Kasumi-1 (cell line): ENCODE measurements at places on chromosomes 4 and X.

DNA sequence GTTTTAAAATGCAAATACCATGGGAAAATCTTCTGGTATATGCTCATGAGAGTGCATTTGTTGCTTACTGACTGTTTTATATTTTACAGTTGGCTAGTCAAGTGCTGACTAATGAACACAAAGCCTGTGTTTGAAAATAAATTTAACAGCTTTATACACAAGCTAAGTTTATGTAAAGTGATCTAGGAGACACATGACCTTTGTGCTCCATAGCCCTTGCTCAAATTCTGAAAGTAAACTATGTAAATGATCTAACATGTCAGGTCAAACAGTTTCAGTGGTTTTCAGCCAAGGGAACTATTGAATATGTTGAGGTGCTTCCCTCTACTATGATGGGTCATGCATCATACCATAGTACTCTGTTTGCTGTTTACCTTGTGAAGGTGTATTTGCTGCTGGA is 36.7 kb downstream of the DIAPH2 start:
- no peak for DNase-seq

DNA sequence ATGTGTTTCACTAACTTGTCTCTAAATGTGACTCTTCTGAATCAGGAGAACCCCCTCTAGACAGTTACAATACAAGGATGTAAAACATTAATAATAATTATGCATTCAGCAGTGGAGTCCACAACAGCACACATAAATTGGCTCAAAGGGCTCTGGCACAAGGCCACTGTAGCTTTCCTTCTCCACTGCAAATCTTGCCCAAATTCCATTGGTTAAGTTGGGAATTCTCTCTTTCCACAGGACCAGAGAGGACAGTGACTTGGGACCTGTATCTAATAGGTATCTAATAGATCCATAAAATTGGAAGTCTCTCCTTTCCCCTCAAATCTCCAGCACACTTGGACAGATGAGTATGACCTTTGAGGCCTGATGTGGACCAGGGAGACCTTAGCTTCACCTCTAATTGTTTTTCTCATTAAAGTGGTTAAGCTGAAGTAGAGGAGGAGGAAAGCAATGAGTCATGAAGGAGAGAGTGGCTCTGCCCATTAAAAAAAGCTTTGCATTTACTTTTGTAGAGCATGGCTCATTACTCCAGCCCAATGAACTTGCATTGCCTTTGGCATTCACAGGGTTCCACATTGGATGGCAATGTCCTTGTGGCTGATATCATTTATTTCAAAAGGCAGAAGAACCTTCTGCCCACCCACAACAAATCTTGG is 72.3 kb upstream of the SH3RF1 start:
- DNase-seq, result no peak

GRCh38 chr4:101008503-101008902 is 338.8 kb downstream of the PPP3CA start:
- no peak for DNase-seq

GRCh38 chr4:143399113-143399949 is 62.7 kb downstream of the GAB1 start:
- DNase-seq, result peak; percentile 32

- no peak for DNase-seq
These were observed 137.9 kb downstream of the GRIA2 start for GRCh38 chr4:157358439-157358838.

- DNase-seq, result no peak
These were observed 13.9 kb downstream of the HCCS start for GRCh38 chrX:11125060-11125459.

DNA sequence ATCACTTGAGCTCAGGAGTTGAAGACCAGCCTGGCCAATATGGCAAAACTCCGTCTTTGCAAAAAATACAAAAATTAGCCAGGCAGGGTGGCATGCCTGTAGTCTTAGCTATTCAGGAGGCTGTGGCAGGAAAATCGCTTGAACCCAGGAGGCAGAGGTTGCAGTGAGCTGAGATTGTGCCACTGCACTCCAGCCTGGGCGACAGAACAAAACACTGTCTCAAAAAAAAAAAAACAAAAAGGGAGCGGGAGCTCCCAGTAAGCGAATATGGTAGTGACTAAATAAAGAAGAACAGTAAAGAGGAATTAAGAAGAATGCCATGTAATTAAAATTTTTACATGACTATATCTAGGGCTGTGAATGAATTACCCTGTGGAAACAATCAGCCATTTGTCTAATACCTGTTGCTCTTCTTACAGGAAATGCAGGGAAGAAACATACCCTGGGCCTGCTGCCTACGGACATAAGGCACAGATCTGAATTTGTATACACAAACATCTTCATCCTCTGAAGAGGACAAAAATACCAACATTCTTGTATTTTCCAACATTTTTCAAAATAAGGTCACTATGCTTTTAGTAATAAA is 11.4 kb downstream of the WDFY3 start:
- no peak for DNase-seq

DNA sequence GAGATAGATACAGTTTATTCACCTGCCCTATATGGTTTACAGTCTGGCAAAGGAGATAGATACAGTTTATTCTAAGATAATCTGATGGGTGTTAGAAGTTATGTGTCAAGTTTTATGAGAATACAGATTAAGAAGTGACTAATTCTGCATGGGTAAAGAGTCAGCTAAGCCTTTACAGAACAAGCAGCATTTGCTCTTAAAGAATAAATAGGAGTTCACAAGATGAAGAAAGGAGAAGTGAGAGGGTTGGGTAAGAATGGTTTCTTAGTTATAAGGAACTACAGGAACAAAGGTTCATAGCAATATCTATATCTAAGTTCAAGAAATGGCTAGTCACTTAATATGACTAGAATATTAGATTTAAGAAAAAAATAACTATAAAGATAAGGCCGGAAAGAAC is 47.6 kb downstream of the THOC2 start:
- DNase-seq, result peak; percentile 24

DNA sequence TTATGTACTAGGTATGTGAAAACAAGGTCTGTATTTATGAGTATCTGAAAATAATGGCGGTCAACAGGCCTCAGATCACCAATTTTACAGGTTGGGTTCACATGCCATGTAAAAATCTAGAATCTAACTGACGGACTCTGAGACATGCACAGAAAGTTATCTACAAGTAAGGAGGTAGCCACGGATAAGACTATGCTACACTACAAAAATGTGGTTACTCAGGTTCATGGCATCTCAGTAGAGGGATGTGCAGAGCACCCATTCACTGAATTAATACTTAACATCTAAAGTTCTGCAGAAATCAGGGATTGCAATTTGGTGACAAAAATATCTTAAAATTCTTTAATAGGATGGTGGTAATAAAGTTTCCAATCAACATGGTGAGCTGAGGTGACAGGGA is 155.9 kb downstream of the APBB2 start:
- no peak for DNase-seq

DNA sequence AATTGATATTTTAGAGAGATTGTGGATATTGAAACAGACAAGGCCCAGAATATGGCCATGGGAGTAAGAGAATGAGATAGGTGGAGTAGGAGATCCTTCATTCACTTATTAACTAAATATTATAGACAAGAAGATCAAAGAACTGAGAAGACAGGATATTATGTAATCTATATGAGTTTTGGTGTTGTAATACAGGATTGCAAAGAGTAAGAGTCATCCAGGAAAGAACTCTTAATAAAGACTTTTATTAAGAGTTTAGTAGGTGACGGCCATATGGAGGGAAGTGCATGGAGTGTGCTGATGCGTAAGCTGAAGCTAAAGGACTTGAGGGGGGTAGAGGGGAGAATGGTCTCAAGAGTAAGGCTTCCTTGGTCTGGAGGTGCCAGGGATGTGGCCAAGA is 153.7 kb downstream of the VEGFC start:
- DNase-seq, result no peak

DNA sequence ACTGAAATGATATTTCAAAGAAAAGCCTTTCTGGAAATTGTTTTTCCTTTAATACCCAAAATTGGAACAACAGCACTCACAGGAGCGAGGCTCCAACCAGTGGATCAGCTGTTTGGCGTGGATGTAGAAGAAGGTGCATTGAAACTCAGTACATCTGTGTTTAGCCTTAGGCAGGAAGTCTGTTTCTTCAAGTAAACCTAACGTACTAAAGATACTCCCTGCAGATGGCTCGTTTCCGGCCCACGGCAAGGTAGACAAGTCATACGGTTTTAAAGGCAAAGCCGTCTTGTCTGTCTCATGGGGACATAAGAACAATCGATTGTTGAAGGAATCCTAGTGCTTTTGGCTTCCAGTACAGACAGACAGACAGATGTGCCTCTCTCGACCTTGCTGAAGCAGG is 50.0 kb upstream of the CLCN4 start:
- no peak for DNase-seq

DNA sequence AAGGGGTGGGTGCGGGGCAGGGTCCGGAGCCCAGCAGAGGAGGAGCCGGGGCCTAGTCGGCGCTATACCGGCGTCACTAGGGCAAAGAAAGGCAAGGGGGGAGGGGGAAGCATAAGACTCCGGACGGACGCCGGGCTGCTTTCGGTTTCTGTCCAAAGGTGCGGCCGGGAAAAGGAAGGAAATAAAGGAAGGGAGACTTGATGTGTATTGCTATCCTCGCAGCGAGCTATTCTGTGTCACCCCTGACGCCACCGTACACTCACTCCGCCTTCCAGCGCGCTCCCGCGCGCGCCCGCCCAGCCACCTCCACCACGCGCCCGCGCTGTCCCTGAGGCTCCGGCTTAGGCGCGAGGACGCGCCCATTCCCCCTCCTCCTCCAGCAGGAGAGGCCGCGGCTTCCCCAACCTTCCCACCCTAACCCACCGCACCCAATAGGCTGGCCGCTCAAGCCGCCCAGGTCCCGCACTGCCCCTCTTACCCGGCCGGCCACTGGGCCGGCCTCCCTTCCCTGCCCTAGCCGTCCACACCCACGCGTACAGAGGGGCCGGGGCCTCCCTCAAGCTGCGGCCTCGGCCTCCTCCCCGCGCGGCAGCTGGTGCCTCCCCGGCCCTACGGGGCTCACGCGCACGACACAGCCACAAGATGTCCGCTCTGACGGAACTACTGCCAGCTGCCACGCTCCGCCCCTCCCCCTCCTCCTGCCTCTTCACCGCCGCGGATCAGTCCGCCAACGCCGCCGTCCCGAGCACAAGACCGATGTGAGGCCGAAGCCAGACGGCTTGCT is at the start of gene UBE2D3:
Gene UBE2D3 (minus strand): TSS at position 662 of the 784 bp plus-strand sequence. CDS start 1,043 bp downstream, outside the sequence.
- peak; percentile 96 for DNase-seq

DNA sequence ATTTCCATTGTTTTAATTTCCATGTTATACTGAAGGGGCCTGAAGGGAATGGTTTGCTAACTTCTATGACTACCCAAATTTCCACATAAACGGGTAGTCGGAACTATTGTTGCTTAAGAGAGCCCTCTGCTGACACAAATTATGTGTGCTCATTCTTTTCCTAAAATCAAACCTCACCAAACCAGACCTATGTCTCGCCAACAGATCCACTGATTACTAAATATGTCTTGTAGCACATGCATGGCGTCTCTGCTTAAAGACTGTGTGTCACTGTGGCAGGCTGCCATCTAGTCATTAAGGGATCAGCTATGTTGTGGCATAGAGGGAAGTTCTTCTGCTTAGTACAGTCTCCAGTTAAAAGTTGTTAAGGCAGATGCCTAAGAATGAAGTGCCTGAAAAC is 25.1 kb downstream of the PIR start:
- DNase-seq, result peak; percentile 48

DNA sequence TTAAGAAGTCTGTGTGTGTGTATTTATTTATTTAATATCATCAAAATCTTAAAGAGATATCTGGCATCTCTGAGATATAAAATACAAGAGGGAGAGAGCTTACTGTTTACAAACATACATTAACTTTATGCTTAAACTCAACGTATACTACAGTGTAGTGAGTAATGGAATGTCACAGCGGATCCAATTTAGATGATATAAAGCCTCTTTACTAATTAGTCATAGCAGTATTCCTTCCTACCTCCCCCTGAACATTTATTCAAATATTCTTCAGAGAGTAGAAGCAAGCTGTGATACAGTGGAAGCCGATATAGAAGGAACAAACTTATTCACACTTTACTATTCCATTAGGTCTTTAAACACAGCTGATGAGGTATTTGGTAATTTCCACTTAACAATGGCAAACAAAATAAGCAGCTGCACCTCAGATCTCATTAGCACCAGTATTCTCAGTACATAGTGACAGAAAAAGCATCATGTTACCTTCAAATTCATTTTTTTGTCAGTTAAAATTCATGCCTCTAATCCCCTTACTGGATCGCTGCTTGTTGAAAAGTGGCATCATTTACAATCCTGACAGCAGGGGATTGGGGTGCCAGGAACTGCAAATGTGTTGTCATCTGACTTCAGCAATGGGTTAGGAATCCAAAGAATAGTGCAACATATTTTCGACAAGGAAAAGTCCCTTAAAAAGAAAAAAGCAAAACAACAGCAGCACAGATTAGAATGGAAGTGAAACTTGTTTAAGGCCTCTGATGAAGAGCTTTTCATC is 658.7 kb upstream of the EPHA5 start:
- DNase-seq, result no peak

DNA sequence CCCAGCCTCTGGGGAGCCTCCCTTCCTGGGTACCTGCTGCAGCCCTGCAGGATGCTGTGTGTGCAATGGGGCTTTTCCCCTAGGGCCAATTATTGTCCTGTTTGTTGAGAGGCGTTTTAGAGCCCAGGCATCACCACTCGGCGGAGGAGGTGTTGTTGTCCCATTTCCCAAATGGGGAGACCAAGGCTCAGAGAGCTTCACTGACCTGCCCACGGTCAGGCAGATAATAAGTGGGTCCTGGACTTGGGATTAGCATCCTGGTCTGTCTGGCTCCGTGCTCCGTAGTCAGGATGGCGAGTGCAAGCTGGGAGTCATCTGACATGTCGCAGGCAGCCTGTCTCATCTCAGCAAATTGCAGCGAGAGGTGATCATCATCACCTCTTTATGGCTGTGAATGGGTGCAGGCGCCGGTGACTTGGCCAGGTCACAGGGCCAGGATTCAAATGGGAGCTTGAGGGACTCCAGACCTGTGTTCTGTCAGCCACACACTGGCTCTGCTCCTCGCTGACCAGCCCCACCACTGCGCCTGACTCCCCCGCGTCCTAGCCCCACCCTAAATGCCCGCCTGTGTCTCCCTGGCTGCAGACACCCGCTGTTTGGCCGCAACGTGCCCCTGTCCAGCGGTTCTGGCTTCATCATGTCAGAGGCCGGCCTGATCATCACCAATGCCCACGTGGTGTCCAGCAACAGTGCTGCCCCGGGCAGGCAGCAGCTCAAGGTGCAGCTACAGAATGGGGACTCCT is 16.6 kb downstream of the HTRA3 start:
- no peak for DNase-seq

- peak; percentile 64 for DNase-seq
These were observed 126.7 kb downstream of the FRYL start for GRCh38 chr4:48653217-48654014.

GRCh38 chrX:9341291-9342201 is 123.3 kb upstream of the TBL1X start:
- peak; percentile 38 for DNase-seq

- DNase-seq, result no peak
These were observed 189.6 kb downstream of the TMEM47 start for GRCh38 chrX:34467437-34467836.

- DNase-seq, result peak; percentile 75
These were observed 27.7 kb downstream of the CDKN2AIP start for GRCh38 chr4:183471946-183472708.

- no peak for DNase-seq
These were observed 39.3 kb upstream of the MXD4 start for GRCh38 chr4:2301225-2301642.
